ENCODE measurements at places on chromosomes 11 and 22. TPM values are rescaled to one million over a fixed set of nuclear protein-coding genes. Genes with fewer than 3 reads are reported as not detected.

PARVB gene
- total RNA-seq = 4.5 TPM

CCDC73 gene
- not detected for total RNA-seq

GPHA2 gene
- total RNA-seq = not detected

IGSF9B gene
- total RNA-seq = 5.0 TPM

CELF1 gene
- total RNA-seq = 96.8 TPM

OR2AG1 gene
- total RNA-seq = not detected

FAM181B gene
- total RNA-seq = 0.32 TPM

SEPTIN3 gene
- total RNA-seq = 0.69 TPM

UBQLNL gene
- total RNA-seq = 0.22 TPM

DNAJB7 gene
- 0.12 TPM for total RNA-seq

ART1 gene
- total RNA-seq = not detected

PLA2G6 gene
- total RNA-seq = 24.1 TPM

LMO1 gene
- total RNA-seq = not detected

Data from colonic mucosa (tissue), 4 donors.